NCI-H1048 (cell line): ENCODE measurements at places on chromosomes 5 and 9.

DNA sequence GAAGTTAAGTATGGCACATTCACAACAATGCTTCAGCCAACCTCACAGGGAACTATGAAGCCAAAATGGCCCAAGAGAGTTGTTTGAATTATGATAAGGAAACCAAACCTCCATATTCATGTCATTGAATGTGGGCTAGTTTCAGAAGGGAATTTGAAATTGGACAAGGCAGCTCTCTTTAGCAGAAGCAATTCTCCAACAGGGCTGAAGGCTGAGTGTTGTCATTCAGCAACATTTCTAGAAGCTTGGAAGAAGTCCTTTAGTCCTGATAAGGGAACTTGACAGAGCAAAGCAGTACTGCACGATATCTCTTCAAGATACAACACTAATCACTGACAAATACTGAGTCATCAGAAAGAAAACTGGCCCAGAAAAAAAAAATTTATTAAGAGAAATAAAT lies 115.4 kb downstream of the SLC25A46 start:
- no peak for DNase-seq

- no peak for DNase-seq
These were observed 141.9 kb downstream of the PBX3 start for GRCh38 chr9:125889112-125889475.

GRCh38 chr5:116738615-116739261 lies 164.1 kb upstream of the SEMA6A start:
- no peak for DNase-seq

DNA sequence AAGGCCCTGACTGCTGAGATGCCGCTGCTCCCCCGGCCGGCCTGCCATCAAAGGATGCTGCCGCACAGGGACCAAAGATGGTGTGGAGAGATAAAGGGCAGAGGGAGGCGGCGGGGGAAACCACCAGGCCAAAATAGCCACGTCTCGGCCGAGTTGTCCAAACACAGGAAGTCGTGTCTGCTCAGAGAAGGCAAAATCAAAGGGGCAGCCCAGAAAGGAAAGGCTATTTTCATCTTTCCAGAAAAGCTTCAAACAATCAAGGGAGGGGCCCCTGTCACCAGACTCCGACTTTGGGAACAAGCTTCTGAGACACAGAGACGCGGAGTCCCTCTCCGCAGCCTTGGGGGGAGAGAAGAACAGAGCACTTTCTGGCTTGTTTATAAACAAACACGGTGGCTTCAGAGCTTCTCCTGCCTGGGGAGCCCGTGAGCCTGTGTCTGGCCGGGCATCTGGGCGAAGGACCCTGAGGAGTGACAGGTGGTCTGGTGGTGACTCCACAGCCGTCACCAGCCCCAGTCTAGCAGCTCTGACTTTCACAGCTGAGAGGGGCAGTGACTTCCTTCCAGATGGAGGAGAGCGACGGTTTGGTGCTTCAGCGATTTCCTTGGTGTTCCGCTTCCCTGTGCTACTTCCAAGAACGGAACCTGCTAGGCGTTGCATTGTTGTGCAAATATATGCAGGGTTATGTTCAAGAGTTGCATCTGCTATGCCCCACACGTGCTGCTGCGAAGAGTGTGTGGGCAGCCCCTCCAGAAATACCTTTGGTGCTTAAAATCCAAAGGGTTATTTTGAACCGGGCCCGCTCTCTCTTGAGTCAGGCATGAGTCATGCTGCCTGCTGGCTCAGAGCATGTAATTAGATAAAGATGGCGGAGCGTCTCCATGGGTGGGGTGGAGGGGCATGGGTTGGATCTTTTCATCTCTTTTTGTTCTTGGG lies 24.0 kb downstream of the ADAMTSL2 start:
- no peak for DNase-seq

GRCh38 chr5:62083661-62084060 lies 222.3 kb upstream of the KIF2A start:
- DNase-seq = no peak

DNA sequence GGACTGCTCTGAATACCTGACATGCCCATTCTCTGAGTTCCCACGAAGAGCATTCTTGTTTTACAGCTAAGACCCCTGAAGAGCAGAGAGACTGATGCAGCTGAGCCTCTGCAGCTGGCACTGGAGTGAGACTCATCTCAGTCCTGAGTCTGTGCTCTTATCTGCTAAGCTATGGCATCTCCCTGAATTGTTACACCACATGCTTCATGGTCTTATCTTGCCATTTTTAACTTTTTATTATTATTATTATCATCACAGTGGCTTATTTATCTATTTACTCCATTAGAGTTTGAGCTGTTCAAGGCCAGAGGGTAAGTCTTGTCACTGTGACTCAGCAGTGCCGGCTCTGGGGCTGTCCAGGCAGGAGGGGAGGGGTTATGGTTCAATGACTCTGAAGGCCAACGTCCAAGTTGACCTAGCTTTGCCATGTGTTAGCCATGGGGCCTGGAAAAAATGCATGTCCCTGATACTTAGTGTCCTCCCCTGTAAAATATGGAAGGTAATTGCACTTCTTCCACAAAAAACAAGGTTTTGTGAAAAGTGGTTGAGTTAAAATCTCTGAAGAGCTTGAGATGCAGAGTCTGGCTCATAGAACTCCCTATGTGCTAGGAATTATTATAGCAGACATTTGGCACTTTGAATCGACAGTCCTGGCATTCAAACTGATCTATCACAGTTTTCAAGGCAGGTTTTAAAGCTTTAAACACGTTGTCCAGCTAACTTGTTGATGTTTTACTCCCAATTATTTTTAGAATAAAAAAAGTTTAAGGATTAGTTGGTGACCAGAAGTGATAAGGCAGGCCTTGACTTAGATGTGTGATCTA lies 94.6 kb downstream of the ALDH1A1 start:
- no peak for DNase-seq

DNA sequence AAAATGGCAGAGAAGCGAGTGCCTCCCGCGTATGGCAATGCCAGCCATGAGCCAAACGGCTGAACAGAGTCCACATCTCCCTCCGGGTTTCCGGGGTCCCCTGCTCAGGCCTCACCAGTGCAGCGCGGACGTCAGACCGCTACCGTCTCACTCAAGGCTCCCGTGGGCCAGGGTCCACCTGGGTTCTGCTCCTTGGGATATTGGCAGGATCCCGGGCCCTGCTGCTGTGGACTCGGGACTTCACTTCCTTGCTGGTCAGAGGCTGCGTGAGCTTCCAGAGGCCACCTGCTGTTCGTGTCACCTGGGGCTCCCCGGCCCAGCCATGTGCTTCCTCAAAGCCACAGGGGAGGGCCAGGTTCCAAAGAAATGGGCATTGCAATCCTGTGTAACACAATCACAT lies 38.4 kb upstream of the CLPTM1L start:
- no peak for DNase-seq

GRCh38 chr5:143016777-143017516 lies 246.8 kb downstream of the ARHGAP26 start:
- DNase-seq = no peak

DNA sequence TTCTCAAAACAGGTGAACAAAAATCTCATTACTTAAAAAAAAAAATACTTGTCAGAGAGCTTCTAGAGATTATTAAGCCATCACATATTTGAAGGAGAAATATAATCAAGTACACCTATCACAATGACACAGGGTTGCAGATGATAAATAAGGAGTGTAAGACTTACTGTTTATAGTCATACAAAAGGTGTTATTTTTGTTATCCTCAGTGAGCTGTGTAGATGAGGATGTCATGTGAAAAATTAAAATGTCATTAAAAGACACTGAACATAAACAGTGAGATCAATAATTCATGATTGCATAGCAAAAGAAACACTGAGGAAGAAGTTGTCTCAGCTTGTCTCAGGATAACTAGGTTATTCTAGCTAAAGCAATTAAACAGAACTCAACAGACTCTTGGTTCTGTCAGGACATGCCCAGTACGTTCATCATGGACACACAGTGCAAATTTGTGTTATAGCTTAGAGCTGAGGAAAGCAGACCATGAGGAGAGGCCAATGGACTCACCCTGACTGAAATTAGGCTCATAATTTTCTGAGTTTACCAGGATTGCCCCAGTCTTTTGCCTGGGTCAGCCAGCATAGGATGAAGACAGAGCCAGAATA lies 1162.6 kb upstream of the C9orf72 start:
- no peak for DNase-seq

DNA sequence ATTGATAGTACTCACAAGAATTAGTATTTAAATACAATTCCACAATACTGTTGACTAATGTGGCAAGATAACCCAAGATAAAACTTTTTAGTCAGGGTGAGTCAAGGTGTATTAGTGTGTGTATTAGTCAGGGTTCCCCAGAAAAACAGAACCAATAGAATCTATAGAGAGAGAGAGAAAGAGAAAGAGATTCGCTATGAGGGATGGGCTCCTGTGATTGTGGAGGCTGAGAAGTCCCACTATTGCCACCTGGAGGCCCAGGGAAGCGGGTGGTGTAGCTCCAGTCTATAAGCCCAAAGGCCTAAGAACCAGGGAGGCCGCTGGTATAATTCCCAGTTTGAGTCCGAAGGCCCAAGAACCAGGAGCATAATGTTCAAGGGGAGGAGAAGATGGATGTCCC lies 10.0 kb upstream of the SHISAL2B start:
- DNase-seq = no peak

GRCh38 chr5:30103052-30103451 lies 1090.4 kb upstream of the CDH6 start:
- DNase-seq = no peak

- peak; percentile 66 for DNase-seq
These were observed 773 bp downstream of the SQSTM1 start for GRCh38 chr5:179821298-179822058.

GRCh38 chr9:115764645-115765044 lies 388.9 kb upstream of the PAPPA start:
- no peak for DNase-seq

DNA sequence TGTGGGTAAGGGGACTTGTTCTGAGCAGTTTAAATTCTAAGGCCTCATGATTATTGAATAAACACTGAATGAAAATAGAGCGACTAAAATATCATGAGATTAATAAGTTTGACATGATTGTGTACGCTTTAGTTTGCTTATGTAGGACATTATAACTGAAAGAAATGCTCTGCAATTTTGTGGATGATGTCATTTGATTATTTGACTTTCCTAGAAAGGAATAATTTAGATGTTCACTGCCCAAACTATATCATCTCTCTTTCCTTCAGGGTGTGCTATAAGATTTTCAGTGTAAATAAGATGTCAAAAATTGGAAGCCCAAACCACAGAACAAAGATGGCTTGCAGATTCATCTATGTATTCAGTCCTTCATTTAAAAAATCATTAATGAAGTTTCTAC lies 115.7 kb upstream of the MTAP start:
- DNase-seq = no peak

- peak; percentile 56 for DNase-seq
These were observed 167.7 kb downstream of the CCDC192 start for GRCh38 chr5:127870914-127871313.

DNA sequence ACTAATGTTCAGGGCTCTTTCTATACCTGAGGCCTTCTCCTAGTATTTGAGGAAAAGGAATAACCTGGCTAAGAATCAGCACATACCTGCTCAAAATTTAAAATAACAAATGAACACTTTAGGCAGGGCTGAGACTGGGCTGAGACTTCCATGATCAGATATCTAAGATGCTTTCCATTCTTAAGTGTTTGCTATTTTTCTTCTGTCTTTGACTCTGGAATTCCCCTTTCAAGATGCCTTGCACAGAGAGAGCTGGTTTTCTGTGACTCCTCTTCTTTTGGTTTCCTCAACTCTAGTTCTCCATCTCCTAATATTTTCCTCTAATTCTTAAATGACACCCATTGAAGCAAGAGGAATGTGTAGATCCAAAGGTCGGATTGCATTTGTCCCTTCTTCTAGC lies 61.1 kb downstream of the DPYSL3 start:
- DNase-seq = no peak

DNA sequence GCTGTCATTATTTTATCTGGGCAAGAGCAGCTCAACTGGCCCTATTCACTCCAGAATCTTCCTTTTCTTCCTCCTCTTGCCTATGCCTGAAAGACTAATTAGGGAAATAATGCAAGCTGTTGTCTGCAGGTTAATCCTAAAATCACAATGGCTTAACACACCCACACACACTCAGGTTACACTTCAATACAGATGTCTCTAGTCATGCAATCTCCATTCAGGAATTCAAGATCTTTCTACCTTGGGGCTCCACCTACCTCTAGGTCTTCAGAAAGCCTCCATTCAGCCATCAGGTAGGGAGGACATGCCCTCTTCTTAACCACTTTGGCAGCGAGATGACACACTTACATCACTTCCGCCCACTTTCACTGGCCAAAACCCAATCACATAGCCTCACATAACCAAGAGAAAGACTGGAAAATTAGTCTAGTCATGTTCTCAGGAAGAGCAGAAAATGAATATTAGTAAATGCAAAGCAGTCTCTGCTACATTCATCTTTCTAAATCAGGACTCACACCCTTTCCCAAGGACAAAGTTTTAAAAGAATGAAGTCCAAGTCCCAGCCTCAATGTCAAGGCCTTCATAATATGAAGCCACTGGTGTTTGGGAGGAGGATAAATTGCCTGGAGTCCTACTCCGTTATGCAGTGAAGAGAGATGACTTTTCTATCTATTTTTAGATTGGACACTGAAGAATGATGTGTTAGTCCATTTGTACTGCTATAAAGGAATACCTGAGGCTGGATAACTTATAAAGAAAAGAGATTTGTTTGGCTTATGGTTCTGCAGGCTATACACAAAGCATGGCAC lies 428.1 kb downstream of the EFNA5 start:
- DNase-seq = no peak

- DNase-seq = no peak
These were observed 122.5 kb upstream of the TRPM3 start for GRCh38 chr9:71243951-71244350.

- DNase-seq = no peak
These were observed 14.4 kb downstream of the ACER2 start for GRCh38 chr9:19423163-19423562.

DNA sequence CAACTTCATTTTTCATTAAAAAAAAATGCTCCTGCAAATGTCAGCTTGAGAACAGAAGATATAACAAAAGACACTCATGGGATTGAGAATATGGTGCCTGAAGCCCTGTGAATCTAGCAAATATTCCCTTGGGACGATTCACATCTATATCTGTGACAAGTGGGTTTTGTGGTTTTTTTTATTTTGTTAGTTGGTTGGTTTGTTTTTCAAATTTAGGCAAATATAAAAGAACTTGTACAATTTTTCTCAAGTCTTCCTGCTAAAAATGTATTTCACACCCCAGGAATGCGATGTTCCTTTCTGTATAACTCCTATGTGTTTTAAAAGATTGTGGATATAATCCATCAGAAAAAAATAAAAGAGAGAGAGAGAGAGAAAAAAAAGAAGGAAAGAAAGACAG lies 1061.8 kb upstream of the ARRDC3 start:
- no peak for DNase-seq

DNA sequence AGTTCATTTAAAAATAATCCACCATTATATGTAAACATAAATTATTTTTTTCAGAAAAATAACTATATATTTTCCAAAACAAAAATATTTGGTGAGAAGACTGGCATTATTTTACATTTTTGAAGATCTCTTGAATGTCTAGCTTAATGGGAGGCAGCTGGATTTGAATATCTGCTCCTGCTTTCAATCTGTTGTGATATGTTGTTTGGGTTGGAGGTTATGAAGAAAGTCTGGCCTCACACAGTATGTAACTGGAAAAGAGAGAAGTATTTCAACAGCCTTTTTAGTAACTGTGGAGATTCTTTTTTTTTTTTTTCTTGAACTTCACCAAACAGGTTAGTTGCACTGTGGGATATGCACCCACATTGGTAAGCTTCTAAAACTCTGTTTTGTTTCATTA lies 84.7 kb upstream of the SLIT3 start:
- DNase-seq = no peak

- no peak for DNase-seq
These were observed 829 bp downstream of the ANXA1 start for GRCh38 chr9:73152543-73152844.
